NCI-H2029 (cell line): ENCODE measurements at places on chromosomes 1 and 21.

GRCh38 chr1:92623187-92623778, 136.6 kb upstream of the GFI1 start:
- peak; percentile 6 for DNase-seq

DNA sequence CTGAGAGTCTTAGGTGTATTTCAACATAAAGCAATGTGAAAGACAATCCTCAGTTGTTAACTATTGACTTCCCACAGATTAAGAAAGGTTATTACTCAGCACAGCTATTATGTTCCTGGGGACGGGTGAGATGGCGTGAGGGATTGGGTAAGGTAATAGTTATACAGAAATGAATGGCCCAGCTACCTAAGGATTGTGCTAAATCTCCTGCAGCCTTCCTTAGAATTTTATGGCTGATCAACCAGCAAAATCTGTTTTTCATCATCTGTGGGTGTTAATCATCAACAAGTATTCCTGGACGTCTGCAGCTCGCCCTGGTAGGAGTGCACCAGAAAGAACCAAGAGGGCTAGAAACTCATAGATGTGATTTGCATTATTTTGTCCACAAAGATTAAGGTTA, 146.0 kb upstream of the IVNS1ABP start:
- no peak for DNase-seq

- no peak for DNase-seq
Observed at GRCh38 chr1:161196521-161197451, 2.1 kb downstream of the ADAMTS4 start.

DNA sequence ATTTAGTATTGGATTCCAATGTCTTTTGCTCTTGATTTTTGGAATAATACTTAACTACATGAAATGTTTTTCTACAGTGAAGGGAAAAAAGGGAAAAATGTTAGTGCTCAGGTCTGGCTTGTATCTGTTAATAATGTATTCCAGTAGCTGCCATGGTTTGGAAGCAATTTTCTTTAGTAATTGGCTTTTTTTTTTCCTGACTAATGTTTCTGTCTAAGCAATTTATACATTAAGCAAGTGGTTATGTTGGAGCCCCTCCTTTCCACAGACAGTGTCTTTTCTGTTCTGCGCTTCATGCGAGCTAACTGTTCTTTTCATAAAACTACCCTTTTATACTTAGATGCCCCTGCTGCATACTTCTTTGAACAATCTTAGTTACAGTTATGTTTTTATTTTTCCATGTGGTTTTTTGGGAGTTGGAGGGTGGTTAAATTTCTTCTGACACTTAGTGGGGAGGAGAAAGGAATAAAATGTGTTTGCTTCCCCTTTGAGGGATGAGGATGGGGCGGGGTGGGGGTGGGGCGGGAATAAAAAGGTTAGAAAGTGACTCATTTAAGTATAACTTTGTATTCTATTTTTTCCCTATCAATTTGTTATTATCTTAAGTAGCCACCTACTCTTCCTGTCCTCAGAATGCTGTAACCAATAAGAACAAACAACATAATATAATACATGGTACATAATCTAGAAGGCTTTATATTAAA, 83.1 kb downstream of the CLIC4 start:
- peak; percentile 16 for DNase-seq
